ENCODE measurements at places on chromosomes 12 and 14.

GRCh38 chr12:78726854-78727253 lies 137.7 kb upstream of the SYT1 start:
- DNase-seq, result no peak

GRCh38 chr12:129911428-129912049 lies 7.7 kb upstream of the TMEM132D start:
- no peak for DNase-seq

- DNase-seq, result peak; percentile 54
Measured at GRCh38 chr14:103871596-103872480, 24.5 kb upstream of the PPP1R13B start.

DNA sequence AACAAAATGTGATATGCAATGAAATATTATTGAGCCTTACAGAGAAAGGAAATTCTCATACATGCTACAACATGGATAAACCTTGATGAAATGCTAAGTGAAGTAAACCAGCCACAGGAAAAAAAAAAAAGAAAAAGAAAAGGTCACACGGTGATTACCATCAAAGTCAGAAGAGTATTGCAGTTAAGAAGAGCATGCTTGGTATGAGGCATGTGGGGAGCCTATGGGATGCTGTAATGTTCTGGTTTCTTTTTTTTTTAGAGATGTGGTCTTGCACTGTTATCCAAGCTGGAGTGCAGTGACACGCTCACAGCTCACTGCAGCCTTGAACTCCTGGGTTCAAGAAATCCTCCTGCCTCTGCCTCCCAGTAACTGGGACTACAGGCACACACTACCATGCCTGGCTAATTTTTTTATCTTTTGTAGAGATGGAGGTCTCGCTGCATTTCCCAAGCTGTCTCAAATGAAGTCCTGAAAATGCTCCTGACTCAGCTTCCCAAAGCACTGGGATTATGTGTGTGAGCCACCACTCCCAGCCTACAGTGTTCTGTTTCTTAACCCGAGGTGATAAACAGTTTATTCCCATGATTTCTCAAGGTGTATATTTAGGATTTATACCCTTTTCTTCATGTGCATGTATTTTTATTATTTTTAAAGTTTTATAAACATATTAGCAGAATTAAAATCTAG lies 96.2 kb downstream of the SEC23A start:
- no peak for DNase-seq

DNA sequence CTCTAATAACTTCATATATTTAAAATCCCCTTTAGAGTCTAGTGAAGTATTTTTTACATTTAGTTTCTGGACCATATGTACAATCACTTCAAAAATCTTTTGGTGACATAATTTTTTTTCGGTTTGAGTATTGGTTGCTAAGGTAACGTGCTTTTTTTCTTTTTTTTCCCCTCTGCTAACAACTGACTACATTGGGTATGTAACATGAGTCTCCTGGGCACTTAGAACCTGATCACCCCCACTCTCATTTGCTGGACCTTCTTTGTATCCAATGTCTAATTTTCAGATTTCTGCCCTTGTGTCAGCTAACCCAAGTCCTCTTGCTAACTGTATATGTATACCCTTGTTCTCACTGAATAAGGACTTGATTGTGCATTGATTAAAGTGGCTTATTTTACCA lies 592.9 kb upstream of the FLRT2 start:
- no peak for DNase-seq

DNA sequence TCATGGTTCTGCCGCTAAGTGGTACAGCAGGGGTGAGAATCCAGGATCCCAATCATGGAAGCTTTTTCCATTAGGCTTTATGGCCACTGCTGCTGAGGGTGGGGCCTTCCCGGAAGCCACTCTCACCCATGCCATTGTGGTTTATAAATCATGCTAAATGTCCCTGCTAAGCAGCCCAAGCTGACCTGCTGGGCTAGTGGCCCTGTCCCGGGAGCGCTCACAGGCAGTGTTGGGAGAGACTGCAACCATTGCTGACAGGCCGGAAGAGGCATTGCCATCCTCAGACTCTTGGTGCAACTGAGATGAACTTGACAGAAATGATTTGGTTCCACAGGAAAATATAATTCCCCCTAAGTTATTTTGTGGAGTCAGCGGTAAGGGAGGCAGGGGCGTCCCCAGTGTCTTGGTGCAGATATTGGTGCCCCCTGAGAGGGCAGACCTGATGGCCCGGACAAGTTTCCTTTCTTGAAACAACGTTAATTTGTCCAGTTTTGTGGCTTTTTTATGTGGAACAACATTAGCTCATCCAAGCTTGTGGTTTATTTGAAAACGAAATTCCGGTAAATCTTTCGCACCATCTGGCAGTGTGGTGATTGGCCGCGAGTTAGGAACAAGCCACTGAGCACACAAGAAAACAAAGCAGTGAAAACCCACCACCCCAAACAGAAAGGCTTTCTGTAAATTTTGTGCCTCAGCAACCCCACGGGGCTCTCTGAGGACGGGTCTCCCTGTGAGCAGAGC lies 82.3 kb downstream of the SSPN start:
- DNase-seq, result no peak

DNA sequence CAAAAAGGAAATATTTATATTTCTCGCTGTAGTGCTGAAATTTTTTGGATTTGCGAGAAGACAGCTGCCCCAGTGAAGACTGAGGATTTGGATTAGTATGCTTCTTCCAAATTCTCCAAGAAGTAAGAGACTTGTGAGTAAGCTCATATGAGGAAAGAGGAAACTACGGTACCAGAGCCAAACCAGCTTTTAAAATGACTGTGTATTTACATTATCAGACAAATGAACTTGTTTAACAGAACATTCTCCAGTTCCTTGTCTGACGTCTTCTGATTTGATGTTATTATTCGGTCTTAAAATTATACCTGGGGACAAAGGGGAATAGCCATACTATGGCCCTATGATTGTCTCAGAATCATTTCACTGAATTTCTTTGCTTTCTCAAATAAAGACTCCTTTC lies 8.0 kb downstream of the CLEC12B start:
- DNase-seq, result no peak

DNA sequence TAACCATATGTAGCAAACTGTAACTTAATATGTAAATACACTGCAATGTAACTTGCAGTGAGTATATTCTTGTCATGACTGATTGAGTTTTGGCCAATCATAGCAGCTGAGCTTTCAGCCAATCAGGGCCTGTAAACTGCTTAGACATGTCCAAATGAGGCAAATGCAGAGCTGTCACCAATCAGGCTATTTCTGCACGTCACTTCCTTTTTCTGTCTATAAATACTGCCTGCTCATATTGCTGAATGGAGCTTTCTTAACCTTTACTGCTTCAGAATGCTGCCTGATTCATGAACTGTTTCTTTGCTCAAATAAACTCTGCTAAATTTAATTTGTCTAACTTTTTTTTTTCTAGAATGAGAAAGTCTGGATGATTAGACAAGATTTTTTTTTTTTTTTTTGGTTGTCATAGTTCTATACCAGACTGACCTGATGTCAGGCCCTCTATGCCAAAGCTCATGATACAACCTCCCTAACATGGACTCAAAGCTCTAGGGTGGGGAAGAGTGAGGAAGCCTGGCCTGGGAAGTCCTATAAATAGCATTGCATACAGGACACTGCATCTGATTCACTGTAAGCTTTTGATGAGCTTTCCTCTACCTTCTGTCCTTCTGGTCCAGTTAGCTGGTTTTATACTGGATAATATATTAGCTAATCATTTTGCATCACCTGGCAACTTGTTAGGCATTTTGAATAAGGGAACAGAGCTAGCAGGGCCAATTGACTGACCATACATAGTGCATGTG lies 12.0 kb downstream of the MGP start:
- no peak for DNase-seq

GRCh38 chr12:66129934-66130266 lies 650 bp downstream of the LLPH start:
- no peak for DNase-seq

- DNase-seq, result no peak
Measured at GRCh38 chr12:33825986-33826602, 196.2 kb upstream of the ALG10 start.

DNA sequence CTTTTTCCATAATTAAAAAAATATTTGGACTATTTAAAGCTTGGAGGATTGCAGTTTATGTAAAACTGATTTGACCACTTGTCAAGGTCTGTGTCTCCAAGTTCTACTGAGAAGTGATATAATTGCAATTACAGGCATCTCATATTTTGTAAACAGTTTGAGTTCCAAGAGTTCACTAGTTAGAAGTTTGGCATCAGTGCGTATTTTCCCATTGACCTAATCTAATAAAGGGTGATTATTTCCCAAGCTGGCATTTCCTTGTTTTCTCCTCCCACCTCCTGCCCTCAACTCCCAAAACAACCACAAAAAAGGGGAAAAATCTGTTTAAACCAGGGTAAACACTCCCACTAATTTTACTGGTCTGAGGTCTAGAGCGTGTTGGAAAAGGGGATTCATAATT lies 3.0 kb upstream of the MYF6 start:
- no peak for DNase-seq

- DNase-seq, result no peak
Measured at GRCh38 chr12:51482929-51483697, 58.5 kb downstream of the SLC4A8 start.
